ENCODE measurements at places on chromosomes 4 and X.

DNA sequence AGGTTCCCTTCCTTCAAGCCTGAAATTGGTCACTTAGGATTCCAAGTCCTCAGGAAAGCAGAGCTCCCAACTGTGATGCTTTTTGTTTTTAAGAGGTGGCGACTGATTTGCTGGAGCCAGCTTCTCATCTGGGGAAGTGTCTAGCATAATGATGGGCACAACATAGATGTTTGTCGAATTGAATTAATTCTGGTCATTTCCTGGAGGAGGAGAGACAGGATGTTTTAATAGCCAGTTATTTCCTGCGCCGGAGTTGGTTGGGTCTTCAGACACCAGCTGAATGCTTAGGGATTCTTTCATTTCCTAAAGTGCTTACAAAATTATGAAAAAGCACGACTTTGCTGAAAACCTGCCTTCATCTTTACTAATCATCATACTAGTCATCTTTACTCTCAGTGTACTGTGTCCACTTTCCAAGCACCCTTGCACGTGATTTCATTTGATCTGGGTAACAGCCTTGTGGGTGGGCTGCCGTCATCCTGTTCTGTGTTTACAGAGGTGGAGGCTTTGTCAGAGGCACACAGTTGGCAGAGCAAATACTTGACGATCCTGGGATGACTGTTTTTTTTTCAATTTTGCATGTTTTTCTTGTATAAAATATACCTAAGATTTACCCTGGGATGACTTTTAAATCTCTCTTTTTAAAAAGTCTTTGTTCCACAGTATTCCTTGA, 49.5 kb downstream of the RGS12 start:
- peak; percentile 33 for DNase-seq

GRCh38 chr4:78235800-78236199, 178.7 kb downstream of the FRAS1 start:
- DNase-seq: no peak

GRCh38 chr4:24824720-24825119, 29.3 kb downstream of the SOD3 start:
- DNase-seq: no peak

GRCh38 chr4:71526637-71527406, 188.0 kb downstream of the SLC4A4 start:
- DNase-seq: no peak

- DNase-seq: no peak
These were observed 20.3 kb downstream of the TBC1D14 start for GRCh38 chr4:6929812-6930464.

Data from liver (tissue), 10 donors.